ENCODE measurements at places on chromosomes 12 and 14.

GRCh38 chr12:47814539-47815170 is 5.0 kb downstream of the HDAC7 start:
- DNase-seq = no peak

GRCh38 chr12:121903202-121903601 is 14.6 kb downstream of the PSMD9 start:
- DNase-seq = no peak

DNA sequence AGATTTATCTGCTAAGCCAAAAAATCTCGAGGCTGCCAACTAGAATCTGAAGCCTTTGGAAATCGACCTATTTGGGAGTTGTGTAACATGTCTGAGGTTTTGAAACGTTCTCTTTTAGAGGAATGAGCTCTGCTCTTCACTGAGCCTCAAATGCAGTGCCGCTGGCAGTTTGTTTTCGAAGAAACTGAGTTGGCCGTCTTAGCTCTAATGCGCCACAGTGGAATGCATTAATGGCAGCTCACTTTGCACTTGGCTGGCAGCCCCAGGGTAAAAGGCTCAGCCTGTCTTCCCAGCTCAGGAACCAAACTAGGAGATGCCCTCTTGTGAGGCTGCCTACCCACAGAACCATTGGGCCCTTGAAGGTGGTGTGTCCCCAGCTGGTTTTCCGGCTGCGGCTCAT is 53.8 kb downstream of the SFSWAP start:
- no peak for DNase-seq

- peak; percentile 91 for DNase-seq
These were observed 731 bp downstream of the PYM1 start for GRCh38 chr12:55926738-55927587.

GRCh38 chr14:102528431-102529170 is 19.0 kb upstream of the ANKRD9 start:
- no peak for DNase-seq

- no peak for DNase-seq
These were observed 174.7 kb upstream of the HIF1A start for GRCh38 chr14:61520576-61520975.

DNA sequence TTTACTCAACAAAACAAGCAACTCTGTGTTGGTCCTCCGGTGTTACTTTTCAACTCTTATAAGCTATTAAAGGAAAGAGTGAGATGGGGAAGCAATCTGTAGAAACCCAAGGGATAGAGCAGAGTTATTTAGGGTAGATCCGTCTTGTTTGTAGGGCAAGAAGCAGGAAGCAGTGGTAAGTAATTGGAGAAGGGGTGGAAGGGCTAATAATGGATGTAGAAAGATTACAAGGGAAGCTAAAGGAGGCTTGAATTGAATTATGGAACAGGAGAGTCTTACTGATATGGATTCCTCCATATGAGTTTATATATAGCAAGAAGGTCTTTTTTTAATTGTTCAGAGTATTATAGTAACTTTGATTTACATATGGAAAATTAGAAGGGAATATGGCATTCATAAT is 72.7 kb downstream of the MNAT1 start:
- no peak for DNase-seq

DNA sequence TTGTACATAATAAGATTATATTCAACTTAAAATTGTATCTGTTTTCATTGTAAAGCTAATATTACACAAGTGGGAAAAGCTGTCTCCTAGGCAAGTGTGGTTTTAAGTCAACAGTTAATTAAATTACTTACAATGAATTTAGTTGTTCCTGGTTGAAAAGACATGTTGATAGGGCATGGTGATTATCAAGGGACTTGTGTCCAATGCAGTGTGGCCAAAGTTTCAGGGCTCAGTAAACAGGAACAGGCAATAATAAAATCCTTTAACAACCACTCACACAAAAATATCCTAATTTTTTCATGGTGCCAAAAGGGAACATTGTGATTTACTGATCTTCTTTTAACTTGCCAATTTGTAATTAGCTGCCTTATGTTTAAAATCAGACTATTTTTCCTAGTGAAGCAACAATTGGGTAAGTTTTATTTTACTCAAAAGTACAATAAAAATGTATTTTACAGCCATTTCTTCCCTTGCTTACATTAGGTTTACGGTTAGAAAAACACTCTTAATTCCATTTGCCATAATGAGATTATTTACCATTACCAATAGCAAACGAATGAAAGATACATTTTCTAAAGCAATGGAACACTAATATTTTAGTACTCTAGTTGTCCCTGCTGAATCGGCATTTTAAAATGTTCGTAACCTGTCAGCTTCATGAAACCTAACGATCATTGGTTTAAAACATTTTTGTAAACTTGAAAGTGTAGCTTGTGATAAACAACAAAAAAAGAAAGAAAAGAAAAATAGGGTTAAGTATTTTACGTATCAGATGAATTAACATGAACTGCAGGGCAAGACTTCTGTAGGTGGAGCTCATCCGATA is 1.8 kb upstream of the WNK1 start:
- DNase-seq = no peak

GRCh38 chr12:79982086-79983062 is 47.5 kb upstream of the PPP1R12A start:
- no peak for DNase-seq

GRCh38 chr14:95765051-95765450 is 51.1 kb upstream of the TCL1A start:
- DNase-seq = no peak

GRCh38 chr14:57378661-57379060 is 11.7 kb upstream of the NAA30 start:
- no peak for DNase-seq

GRCh38 chr14:70567791-70568190 is 32.7 kb downstream of the MED6 start:
- no peak for DNase-seq

DNA sequence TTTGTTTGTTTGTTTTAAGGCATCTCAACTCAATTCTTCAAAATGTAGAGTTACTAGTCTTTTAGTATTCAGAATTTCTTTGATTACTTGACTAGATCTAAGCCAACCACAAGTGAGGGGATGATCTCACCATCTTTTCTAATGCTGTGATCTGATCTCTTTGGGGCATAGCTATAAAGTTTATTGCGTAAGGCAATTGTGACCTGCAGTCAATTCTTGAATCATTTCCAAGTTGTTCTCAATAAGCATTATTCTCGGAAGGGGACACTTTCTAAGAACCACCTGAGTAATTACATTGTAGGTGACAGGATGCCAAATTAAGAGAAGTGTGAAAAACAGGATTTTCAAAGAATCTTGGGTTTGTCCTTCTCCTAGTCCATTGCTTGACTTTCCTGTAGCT is 13.1 kb downstream of the DACT1 start:
- no peak for DNase-seq

DNA sequence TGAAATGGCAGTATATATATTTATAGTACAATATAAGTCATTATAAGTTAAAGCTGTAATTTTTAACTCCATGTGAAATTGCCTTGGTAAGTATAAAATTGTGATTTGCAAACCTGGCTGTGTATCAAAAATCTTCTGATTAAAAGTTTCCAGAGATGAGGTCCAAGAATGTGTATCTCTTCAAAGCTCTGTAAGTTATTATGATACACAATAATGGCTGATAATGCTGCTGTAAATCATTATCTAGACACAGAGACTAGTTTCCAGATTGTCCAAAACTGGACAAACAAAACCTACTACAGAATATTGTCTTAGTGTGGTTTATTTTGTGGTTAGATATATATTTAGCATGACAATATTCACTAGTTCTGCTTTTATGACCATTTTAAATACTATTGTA is 514.8 kb downstream of the SLC6A15 start:
- no peak for DNase-seq

DNA sequence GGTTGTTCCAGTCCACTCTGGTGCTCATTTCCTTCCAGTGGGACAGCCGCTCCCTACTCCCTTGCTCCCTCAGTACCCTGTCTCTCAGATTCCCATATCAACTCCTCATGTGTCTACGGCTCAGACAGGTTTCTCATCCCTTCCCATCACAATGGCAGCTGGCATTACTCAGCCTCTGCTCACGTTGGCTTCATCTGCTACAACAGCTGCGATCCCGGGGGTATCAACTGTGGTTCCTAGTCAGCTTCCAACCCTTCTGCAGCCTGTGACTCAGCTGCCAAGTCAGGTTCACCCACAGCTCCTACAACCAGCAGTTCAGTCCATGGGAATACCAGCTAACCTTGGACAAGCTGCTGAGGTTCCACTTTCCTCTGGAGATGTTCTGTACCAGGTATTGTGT is 69.9 kb downstream of the RAD52 start:
- DNase-seq = no peak

DNA sequence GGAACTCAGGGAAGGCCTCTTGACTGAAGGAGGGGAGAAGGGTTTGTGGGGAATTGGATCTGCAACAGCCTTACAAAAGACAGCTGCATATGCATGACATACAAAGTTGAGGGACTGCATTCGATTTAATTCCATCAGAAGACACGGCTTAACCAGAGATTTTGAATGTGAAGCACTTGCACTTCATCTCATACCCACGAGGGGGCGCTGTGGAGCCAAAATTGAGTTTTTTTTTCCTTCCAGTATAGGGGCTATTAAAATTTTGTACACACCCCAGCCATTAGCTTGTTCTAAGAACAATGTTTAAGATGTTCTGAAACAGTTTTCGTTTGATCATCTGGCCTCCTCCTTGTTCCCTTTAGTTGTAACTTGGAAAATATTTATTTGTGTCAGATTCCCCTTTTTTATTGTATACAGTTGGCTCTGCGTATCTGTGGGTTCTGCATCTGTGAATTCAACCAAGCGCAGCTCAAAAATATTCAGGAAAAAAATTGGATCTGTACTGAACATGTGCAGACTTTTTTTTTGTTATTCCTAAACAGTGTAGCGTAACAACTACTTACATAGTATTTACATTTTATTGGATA is 1.6 kb downstream of the SUDS3 start:
- DNase-seq = peak; percentile 62

DNA sequence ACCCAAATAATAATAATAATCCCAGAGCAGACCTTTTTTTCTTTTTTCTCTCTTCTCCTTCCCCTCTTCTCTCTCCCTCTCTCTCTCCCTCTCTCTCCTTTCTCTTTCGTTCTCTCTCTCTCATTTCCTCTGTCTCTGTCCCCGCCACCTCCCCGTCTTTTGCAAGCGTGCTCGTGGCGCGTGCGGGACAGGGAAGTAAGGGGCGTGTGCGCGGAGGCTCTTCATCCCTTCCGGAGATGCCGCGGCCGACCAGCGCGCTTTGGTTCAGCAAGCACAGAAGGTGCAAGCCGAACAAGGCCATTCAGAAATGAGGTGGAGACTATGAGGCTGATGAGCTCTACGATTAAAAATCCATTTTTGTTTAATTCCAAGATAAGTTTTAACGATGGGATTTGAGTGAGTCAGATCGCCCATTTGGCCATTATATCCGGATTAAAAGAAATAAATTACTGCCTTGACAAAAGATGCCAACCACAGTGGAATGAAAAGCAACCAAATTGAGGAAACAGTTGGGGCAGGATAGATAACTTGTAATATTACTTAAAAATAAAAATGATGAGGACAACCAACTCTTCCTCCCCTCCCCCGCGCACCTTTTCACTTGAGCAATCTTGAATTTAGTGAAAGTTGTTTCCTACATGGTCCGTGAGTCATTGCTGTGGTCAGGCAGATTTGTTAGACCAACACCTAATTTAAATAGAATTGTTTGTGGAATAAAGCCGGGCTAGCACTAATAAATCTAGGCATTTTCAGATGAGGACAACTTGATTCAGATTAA is 1.2 kb upstream of the AMIGO2 start:
- peak; percentile 40 for DNase-seq

DNA sequence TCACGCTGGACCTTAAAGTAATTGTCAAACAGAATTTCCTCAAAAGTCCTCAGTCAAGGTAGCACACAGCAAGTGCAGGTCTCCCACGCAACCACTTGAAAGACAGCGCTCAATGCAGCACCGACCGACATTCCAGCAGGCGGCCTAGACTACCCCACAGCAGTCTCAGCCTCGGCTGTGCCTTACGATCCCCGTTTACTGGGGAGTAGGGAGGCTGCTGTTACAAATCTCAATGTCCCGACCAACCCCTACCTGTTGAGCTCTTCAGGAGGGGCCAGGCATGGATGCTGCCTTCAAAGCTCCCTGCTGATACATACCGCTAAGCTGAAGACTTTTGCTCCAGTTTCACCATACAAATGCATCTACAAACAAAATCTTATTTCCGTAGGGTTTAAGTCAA is 21.8 kb downstream of the VPS37B start:
- DNase-seq = peak; percentile 41

DNA sequence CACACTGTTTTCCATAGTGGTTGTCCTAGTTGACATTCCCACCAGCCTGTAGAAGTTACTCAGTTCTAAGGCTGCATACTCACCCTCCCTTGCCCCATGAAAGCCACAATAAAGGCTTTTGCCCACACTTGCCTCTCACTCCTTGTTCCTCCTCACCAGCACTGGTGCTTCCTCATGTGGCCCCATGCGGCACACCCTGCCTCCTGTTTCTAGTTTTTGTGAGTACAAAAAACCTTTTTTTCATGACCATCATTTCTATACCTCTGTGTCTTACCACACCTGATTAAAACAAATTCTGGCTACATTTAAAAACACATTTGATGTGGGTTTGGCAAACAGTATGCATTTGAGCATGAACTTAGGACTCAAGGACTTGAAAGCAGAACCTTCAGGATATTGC is 40.7 kb upstream of the RIN3 start:
- no peak for DNase-seq

- DNase-seq = no peak
These were observed 452.7 kb upstream of the PDE3A start for GRCh38 chr12:19915392-19916195.

DNA sequence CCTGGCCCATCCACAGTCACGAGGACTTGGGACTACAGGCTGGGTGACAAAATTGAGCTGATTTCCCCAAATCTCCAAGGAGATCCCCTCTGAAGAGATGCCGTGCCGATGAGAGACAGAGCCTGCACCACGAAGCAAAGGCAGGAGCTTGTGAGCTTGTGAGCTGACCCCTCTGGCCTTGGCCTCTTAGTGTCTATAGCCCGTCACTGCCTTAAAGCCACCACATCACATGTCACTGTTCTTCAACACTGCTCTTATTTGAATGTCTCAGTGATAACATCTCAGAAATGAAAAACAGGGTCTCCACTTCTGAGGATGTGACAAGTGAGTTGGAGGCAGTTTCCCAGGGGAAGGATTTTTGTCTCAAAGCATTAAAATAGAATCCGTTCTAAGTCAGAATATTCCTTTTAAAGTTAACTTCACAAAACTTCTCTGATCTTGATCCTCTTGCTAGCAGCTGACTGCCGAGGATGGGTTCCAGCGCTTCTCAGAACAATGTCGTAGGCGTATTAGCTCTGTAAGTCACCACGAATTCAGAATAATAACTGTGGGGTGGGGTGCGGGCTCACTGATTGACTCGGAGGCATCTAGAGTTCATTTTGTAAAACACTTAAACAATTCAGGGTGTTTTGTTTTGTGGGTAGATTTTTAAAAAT is 37.5 kb downstream of the CHST11 start:
- peak; percentile 67 for DNase-seq

GRCh38 chr14:102900631-102901571 is 21.6 kb upstream of the AMN start:
- DNase-seq = no peak

- DNase-seq = no peak
These were observed 17.8 kb upstream of the GAS2L3 start for GRCh38 chr12:100555722-100556121.
